ENCODE measurements at places on chromosomes 13 and 19.
A peak's percentile ranks its signal among the peaks of the same experiment; 100 is the strongest.

- DNase-seq: no peak
These were observed 92.7 kb downstream of the LHFPL6 start for GRCh38 chr13:39510316-39510695.

- DNase-seq: no peak
These were observed 51.7 kb downstream of the KATNAL1 start for GRCh38 chr13:30255696-30256095.

- no peak for DNase-seq
These were observed 12.9 kb upstream of the TMEM255B start for GRCh38 chr13:113746143-113746525.

- DNase-seq: peak; percentile 89
These were observed 12.0 kb downstream of the WDR88 start for GRCh38 chr19:33143897-33144405.

GRCh38 chr19:15417699-15418098 lies 1.1 kb downstream of the AKAP8L start:
- DNase-seq: no peak

- peak; percentile 89 for DNase-seq
These were observed at the start of gene SH3GL1 for GRCh38 chr19:4400135-4400936. TSS of gene SH3GL1 (minus strand) at chr19:4400547. CDS start at chr19:4400368, 179 bp downstream.

DNA sequence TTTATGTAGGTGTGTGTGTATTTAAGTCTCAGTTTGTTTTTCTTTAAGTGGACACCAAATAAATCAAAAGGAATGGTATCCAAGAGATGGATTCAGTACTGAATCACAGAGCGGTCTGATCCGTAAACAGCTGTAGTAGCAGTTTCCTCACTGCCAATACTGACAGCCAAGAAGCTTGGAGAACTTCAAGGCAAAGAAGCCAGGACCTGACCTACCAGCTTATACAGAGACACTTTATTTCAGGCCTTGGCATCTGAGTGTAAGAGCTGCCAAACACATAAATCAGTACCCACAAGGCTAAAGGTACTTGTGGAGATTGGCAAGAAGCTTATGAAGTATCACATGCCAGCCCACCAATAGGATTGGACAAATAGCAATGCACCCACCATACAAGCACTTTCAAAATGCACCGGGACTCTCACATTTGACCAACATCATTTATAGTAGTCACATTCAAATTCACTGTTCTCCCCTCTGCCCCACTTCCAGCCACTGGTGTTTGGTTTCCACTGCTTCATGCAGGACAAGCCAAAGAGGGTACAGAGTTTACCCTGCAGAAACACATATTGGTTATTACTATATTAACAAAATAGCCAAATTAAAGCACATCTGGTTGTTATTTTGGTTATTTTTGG lies 357.9 kb downstream of the KLF12 start:
- DNase-seq: no peak

DNA sequence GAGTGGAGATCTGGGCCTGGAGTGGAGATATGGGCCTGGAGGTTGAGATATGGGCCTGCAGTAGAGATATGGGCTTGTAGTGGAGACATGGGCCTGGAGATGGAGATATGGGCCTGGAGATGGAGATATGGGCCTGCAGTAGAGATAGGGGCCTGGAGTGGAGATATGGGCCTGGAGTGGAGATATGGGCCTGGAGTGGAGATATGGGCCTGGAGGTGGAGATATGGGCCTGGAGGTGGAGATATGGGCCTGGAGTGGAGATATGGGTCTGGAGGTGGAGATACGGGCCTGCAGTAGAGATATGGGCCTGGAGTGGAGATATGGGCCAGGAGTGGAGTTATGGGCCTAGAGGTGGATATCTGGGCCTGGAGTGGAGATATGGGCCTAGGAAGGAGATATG lies 402 bp downstream of the KIR2DL3 start:
- no peak for DNase-seq

GRCh38 chr19:44876930-44877535 lies 14.0 kb upstream of the TOMM40 start:
- DNase-seq: no peak

- no peak for DNase-seq
These were observed 6.6 kb upstream of the DHDH start for GRCh38 chr19:48926909-48927308.

- DNase-seq: no peak
These were observed 32.2 kb upstream of the DOCK9 start for GRCh38 chr13:99009987-99010551.

GRCh38 chr13:95075506-95075905 lies 225.7 kb downstream of the ABCC4 start:
- DNase-seq: no peak

- DNase-seq: no peak
These were observed 57.2 kb downstream of the SOX1 start for GRCh38 chr13:112124141-112124540.

DNA sequence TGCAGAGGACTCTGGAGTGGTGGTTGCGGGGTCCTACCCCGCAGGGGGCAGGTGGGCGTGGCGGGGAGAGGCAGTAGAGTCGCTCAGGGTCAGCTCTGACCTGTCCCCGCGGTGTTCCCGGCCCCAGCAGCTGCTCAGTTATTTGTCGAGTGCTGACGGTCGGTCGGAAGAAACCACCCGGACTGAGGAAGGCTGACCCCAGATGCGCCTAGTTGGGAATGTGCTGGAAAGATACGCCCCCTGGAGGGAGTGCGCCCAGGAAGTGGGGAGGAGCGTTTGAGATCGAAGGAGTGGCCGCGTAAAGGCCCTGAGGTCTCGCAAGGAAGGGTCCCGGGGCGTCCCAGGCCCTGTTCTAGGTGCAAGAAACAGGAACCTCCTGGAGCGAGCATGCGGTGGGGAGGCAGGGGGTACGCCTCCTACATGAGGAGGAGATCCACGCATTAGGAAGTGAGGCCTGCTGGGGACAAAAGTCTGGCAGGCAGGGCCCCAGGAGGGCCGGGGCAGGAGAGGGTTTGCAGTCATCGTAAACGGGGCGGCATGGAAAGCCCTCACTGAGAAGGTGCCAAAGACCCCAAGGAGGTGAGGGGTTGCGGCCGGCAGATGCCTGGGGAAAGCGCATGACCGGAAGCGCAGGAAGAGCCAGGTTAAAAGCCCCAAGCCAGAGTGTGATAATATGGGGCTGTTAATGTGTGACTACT lies 9.2 kb downstream of the CCDC8 start:
- DNase-seq: no peak

GRCh38 chr19:1763648-1764639 lies 10.6 kb downstream of the ONECUT3 start:
- DNase-seq: no peak

- DNase-seq: no peak
These were observed 8.5 kb downstream of the CDX2 start for GRCh38 chr13:27960362-27961226.

DNA sequence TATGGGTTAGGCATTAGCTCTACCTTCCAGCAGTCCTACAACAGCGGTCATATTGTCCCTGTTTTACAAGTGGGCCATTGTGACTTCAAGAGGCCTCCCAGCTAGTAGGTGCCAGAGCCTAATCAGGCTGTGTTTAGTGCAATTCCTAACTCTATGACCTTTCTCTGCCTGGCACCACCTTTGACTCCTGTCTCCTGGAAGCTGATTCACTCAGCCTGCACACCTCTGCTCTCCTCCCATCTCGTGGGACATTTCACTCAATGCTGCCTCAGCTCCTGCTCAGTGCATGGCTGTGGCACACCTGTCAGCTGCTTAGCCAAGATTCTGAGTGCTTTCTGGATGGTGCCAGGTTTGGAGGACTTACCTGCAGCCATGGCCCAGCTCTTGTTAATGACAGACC lies 9.5 kb upstream of the GJB6 start:
- DNase-seq: no peak

DNA sequence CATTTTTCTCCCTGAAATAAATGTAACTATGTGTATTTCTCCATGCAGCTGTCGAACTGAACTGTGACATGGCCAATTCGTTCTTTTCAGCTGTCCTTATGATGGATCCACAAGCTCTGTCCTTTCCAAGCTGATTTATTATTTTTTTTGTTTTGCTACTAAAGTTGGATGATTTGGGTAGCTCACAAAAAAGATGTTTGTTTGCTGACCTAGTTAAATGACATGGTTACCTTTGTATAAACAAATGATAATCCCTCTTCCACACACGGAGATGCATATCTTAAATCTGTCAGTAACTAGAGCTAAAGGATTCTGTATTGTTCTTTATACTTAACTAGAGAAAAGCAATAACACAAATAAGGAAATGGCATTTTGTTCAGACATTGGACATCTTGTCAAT lies 884.3 kb upstream of the PCDH20 start:
- no peak for DNase-seq

GRCh38 chr13:76271728-76272232 lies 614.4 kb downstream of the KCTD12 start:
- DNase-seq: no peak

DNA sequence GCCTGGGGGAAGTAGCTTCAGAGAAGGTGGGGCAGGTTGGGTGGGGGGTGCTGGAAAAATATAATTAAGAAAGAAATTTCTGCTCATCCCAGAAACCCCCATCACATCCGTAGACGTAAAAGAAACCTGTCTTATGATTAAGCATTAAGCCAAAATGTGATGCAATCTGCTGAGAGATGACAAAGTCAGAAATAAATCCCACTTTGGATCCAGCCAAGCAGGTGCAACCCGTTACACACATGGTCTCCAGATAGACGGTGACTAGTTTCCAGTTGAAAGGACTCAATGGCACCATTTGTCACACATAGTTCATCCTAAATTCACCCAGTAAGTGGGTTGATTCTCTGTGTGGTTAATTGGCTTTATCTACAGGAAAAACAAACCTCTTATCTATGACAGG lies 34.1 kb downstream of the PSG5 start:
- no peak for DNase-seq

GRCh38 chr19:6425732-6426620 lies 1.4 kb upstream of the KHSRP start:
- DNase-seq: no peak

DNA sequence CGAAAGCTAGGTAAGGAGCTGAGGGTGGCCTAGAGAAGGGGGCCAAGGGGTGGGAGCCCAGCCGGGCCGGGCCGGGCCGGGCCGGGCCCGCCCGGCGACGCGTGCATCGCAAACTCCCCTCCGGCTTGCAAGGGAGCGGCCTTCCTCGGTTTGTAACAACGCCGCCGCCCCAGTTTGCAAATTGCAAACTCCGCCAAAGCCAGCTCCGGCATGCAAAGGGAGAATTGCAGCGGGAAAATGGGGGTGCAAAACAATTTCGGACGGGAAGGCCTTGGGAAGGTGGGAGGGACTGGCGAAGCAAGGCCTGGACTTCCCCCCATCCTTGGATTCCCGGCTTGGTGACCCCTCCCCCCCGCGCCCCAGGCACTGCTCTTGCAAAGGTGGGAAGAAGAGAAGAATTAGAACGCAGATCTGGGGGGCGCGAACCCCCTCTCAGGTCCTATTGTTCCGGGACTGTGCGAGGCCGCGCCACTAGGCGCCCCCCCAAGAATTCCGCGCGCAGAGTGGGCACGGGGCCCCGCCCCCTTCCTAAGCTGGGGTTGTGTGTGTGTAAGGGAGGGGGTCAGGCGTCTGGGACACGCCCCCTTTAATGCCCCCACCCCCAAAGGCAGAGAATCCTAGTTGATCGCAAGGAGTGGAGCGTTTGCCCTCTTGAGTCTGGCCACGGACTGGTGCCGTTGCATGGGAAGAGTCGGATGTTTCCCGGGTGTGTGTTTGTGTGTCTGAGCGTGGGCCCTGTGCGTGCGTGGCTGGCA lies 926 bp downstream of the PRR12 start:
- DNase-seq: peak; percentile 45

- no peak for DNase-seq
These were observed 1.2 kb downstream of the EEF2 start for GRCh38 chr19:3983936-3984583.

- DNase-seq: no peak
These were observed 53.3 kb upstream of the SLC7A1 start for GRCh38 chr13:29648760-29649159.

GRCh38 chr13:30770929-30771328 lies 35.6 kb downstream of the ALOX5AP start:
- no peak for DNase-seq

GRCh38 chr13:78806457-78806856 lies 147.5 kb upstream of the OBI1 start:
- DNase-seq: no peak

DNA sequence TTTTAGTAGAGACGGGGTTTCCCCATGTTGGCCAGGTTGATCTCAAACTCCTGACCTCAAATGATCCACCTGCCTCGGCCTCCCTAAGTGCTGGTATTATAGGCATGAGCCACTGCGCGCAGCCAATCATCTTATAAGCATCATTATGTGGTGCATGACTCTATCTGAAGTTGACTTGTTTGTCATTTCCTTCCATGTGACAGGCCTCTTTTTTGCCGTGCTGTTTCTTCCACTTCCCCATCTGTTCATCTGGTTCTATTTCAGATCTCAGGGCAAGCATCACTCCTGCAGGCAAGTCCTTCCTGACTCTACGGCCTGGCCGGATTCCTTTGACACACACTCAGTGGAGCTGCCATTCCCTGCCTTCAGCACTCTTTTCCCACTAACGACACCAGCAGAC lies 15.2 kb downstream of the COL5A3 start:
- no peak for DNase-seq

- no peak for DNase-seq
These were observed 836 bp upstream of the CDC42EP5 start for GRCh38 chr19:54473892-54474372.

DNA sequence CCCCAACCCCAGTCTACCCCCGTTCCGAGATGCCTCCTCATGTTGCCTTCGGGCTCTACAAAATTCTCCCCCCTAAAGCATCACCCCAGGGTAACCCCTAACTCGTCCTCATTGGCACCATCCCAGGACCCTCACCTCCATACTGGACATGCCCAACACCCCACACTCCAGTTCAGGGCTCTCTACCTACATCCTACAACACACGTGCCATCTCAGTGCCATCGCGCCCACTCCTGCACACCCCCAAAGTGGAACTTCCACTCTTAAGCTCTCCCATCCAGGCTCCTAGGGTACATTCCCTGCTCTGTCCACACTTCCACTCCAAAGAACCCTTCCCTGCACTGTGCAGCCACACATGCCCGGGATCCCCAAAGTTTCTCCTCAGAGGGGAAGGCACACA lies 827 bp upstream of the FKRP start:
- no peak for DNase-seq

- DNase-seq: no peak
These were observed 10.7 kb downstream of the CARM1 start for GRCh38 chr19:10882108-10882457.

GRCh38 chr19:46950526-46951170 lies 69.0 kb upstream of the NPAS1 start:
- no peak for DNase-seq

GRCh38 chr19:10424011-10424637 lies 3.8 kb downstream of the PDE4A start:
- DNase-seq: peak; percentile 90

DNA sequence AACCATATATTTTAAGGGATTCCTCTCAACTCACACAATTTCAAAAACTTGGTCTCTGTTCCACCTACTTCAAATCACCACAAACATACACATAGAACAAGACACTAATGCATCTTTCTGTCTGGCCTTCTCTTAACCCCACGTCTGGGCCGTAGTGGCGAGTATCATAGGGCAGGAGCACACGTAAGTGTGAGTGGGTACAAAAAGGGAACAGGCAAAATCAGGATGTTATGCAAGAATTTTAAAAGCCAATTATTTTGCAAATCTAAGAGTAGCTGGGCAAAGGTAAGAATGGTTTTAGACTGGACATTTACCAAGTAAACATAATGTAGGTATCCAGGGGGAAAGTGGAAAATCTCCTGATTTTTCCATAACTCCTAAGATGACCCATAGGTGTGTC lies 35.1 kb downstream of the MTMR6 start:
- DNase-seq: no peak

GRCh38 chr19:13064092-13064489 lies 38.6 kb downstream of the LYL1 start:
- no peak for DNase-seq

Data from HEK293T (cell line).